ENCODE measurements at places on chromosomes 4 and X.

DNA sequence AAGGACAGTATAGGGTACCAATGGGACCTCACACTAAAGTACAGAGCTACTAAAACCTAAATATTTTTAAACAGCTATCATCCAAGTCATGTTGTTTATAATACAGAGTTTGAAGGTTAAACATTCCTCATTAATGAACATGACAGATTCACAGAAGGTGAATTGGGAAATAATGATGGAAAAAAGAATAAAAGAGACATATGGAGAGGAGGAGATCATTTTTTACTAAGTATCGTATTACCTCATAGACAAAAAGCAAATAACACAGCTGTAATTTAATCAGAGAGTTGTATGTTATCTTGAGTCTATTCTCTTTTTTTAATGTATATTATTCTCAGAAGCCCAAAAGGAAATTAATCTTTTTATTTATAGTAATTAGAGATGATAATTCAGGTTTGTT is 7.9 kb downstream of the PLK4 start:
- DNase-seq, result no peak

GRCh38 chr4:57736781-57737180 is 626.6 kb upstream of the IGFBP7 start:
- no peak for DNase-seq

- no peak for DNase-seq
Observed at GRCh38 chr4:105422207-105422920, 51.5 kb downstream of the PPA2 start.

DNA sequence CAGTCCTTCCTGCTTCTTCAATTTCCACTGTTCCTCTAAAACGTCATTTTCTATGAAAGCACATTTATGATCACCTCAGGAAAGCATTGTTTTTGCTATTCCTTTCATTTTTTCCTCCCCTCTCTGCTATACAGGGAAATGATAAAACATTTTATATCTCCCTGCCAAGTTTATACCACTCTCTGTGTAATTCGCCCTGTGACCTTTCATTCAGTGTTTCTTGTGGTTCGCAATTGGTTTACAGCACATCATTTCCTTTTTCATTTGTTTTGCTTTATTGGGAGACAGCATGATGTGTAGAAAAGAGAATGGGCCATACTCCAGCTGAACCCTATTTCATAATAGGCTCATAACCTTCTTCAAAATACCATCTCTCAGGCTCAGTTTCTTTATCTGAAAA is 99.9 kb upstream of the RAPGEF2 start:
- peak; percentile 74 for DNase-seq

- no peak for DNase-seq
Observed at GRCh38 chr4:1417522-1418390, 11.5 kb upstream of the NKX1-1 start.

GRCh38 chr4:94305466-94306225 is 37.0 kb downstream of the HPGDS start:
- DNase-seq, result no peak

DNA sequence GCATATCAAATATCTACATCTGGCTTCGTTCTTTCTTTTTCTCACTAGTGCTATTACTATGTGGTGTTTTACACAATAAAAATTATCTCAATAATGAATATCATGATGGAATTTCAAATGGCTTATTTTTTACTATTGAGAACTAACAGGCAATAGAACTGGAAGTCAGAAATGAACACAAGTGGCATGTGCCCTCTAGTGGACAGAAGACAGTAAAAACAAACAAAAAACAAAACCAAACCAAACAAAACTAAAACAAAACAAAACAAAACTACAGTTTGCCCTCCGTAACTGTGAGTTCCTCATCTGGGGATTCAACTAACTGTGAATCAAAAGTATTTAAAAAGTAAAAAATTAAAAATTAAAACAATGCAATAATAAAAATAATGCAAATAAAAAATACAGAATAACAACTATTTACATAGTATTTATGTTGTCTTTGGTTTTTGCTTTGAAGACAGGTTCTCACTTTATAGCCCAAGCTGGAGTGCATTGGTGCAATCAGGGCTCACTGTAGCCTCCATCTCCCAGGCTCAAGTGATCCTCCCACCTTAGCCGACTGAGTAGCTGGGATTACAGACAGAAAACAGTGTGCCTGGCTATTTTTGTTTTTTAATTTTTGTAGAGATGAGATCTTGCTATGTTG is 195.6 kb upstream of the TACR3 start:
- DNase-seq, result peak; percentile 19

GRCh38 chr4:10093801-10094552 is 22.6 kb downstream of the WDR1 start:
- peak; percentile 98 for DNase-seq

- DNase-seq, result peak; percentile 83
Observed at GRCh38 chrX:24494647-24495075, 29.6 kb downstream of the PDK3 start.

DNA sequence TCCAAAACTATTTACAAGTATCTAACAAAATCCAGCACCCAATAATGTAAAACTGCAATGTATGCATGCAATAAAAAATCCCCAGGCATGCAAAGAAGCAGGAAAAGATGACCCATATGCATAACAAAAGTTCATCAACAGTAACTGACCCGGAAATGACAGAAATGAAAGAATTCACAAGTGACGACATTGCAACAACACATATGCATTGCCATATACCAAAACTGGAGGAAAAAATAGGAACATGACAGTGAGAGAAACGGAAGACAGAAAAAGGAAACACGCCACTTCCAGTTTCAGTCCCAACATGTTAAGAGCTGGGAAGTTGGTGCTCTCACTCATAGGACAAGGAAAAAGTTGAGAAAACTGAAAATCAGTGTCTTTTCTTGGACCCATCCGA is 154.6 kb downstream of the EVC2 start:
- no peak for DNase-seq

DNA sequence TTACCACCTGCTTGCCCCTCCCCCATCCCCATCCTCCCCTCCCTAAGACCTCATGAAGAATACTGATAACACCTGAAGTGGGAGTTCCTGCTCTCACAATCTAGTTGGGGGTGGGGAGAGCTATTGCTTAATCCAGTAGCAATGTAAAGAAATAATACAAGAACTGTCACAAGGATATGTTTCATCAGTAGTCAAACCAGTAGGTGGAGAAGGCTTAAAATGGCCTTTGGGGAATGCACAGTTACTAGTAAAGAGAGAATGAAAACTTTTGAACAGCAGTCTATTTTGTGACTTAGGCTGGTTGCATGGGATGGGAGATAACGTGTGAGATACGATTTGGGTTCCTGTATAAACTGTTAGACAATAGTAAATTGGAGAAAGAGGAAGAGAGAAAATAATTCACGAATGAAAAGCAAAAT is 6.0 kb downstream of the GALNT7 start:
- no peak for DNase-seq
